ENCODE measurements at places on chromosomes 6 and 20.

GRCh38 chr20:62103508-62104233 lies 18.6 kb upstream of the LSM14B start:
- no peak for DNase-seq

GRCh38 chr6:141451181-141451510 lies 681.6 kb upstream of the GJE1 start:
- DNase-seq, result no peak

DNA sequence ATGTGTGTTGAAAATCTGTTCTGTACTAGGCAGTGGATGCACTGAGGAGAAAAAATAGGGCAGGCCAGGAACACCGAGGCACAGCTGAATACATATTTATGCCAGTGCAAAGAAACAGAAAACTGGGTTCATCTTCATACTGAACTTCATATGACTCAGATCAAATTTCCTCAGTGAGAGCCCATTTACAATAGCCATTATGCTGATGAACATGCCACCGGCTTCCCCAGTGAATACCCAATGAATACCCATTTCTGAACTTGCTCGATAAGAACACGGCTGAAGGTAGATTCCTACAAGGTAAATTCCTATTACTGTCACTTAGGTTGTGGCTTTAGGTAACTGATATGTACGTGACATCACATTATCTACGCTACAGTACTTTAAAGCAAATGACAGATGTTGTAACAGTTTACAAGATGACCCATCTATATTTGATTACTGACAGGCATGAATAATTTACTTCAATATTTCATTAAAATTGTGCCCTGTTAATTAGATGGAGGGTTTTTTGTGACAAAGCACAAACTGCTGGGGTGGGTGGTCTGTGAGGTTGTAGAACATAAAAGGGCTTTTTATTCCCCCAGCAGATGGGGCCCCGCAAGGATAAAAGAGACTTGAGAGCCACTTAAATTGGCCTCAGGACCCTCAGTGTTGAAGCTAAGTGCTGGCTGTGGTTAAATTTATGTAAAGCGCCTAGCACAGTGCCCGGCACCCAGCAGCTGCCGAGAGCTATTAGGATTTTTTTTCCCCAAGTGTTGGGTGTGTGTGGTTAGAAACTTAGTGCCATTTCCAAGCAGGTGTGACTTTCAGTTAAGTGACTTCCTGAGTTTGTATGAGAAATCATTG lies 264.5 kb downstream of the CD83 start:
- DNase-seq, result no peak

GRCh38 chr20:5480824-5481600 lies 164.3 kb upstream of the PROKR2 start:
- no peak for DNase-seq

DNA sequence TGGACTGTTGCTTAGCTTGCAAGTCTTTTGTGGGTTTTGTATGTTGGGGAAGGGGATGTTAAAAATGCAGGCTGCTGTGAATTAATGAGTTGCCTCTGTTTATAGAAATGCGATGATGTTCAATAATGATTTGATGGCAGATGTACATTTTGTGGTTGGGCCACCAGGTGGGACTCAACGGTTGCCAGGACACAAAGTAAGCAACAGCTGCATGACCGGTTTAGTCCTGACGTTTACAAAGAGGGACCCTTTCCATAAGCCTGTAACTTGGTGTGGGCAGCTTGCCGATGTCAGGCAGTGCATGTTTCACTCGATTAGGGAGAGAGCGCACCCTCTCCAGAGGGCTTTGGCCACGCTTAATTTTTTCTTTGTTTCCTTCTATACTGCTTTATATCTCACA lies 1.3 kb downstream of the BTBD3 start:
- DNase-seq, result no peak

DNA sequence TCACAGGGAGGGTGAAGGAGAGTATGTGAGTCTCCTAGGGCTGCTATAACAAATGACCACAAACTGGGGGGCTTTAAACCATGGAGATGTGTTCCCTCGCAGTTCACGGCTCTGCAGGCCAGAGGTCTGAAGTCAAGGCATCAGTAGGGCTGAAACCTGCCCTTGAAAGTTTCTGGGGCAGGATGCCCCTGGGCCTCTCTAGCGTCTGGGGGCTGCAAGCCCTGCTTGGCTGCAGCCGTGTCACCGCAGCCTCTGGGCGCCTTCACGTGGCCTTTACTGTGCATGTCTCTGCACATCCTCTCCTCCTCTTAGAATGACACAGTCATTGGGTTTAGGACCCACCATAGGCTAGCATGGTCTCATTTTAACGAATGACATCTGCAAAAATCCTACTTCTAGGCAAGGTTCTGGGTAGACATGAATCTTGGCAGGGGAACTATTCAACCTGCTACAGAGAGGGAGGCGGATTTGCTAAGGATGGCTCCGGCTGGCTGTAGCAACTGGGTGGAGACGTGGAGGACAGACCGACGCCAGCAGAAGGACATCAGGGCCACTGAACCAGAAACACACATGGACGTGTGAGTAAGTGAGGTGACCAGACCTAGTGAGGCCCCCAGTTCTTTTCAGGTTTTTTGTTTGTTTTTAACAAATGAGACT lies 58.6 kb downstream of the PHACTR3 start:
- no peak for DNase-seq

GRCh38 chr6:77440206-77440976 lies 22.9 kb downstream of the HTR1B start:
- no peak for DNase-seq

DNA sequence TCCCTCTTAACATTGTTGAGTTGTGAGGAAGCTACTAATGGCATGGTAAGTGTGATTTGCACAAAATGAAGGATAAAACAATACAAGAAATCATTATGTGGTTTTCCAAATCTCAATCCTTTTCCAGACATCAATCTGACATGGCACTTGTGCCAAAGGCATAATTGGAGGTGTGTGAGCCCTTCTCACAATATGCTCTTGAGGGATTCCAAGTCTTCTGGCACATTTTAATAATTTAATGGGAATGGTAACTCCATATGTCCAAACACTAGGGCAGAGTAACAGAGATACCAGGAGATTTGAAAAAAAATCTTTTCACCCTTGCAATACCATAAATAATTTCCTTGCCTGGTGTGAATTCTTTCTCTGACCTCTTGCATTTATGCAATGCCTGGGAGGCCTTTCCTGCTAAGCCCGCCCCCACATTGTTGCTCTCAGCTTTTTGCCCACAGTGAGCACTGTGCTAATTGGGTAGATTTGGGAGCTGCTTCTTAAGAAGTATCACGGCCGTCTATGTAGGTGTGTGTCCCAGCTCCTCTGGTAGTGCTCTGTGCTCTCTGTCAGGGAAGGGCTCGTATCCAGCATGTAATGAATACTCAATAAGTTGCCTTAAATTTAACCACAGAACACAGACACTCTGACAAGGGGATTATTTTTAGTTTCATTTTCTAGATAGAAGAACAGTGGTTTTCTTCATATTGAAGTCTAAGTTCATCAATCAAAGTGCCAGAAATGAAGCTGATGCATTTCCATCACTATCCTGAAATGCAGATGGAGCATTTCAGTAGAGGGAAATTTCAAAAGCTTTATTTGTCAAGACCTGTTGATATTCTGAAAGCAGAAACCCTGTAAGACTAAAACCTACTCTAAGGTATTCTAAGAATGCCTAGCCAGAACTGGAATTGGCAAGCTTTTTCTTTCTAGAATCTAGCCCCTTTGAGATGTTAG lies 54.4 kb upstream of the CEP85L start:
- DNase-seq, result no peak

DNA sequence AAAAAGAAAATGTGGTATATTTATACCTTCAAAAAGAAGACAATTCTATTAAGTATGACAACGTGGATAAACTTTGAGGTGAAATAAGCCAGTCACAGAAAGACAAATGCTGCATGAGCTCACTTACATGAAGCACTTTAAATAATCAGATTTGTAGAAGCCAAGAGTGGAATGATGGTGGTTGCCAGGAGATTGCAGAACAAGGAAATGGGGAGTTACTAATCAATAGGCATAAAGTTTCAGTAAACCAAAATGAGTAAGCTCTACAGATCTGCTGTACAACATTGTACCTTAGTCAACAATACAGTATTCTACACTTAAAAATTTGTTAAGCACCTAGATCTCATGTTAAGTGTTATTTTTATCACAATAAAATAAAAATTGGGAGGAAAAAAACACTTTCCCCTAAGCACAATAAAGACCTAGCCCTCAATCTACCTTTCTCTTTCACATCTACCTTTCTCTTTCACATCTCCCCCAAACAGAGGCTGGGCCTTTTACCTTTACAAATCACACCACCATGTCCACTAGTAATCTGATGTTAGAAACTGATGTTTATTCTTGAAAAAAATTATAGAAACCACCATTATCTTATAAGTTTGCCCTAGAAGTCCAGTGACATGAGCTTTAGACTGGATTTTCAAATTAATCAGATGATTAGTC lies 73.9 kb downstream of the PKIB start:
- no peak for DNase-seq

DNA sequence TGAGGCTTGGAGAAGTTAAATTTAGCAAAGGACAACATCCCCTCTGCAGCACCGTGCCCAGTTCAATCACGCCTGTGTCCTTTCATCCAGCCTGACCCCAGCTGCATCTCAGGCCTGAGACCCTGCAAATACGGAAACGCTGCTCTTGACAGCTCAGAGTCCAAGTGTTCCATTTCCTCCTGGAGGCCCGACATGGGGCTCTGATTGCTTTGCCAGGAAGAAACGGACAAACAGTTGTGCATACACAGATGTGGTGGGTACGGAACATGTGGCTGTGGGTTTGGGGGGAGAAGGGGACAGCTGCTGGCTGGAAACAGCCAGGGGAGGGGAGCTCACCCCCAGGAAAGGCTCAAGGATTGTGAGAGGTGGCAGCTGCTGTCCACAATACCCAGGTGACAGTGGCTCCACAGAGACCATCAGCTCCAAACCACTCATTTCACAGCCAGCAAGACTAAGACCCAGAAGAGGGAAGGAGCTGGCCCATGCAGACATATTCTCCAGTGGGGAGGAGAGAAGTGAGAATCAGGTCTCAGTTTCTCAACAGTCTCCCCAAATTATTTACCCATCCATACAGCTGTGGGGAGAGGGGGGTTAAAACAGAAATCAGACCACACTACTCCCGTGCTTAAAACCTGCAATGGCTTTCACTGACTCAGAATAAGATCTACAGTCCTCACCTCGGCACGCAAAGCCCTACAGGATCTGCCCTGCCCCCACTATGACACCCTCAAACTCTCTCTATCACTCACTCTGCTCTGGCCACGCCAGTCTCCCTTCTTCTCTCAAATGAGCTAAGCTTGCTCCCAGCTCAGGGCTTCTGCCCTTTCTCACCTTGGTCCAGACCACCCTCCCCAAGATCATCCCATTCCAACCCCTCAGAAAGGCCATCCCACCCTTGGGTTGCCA lies 89.1 kb downstream of the PREX1 start:
- no peak for DNase-seq

DNA sequence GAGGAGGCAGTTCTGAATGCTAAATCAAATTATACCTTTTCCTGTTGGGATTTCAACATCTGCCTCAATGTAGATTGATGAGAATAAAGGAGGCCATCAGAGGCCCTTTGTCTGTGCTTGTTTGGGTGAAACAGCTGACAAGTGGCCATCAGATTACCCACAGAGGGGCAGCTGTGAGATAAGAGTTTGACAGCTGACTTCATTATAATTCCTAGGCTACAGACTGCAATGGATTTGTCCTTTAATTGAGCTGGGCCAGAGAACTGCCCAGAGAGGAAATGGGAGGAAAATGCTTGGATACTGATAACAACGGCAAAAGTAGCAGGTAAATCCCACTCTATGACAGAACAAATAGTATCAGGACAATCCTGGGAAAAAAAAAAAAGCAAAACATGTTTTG lies 649.4 kb downstream of the HDGFL1 start:
- DNase-seq, result no peak

DNA sequence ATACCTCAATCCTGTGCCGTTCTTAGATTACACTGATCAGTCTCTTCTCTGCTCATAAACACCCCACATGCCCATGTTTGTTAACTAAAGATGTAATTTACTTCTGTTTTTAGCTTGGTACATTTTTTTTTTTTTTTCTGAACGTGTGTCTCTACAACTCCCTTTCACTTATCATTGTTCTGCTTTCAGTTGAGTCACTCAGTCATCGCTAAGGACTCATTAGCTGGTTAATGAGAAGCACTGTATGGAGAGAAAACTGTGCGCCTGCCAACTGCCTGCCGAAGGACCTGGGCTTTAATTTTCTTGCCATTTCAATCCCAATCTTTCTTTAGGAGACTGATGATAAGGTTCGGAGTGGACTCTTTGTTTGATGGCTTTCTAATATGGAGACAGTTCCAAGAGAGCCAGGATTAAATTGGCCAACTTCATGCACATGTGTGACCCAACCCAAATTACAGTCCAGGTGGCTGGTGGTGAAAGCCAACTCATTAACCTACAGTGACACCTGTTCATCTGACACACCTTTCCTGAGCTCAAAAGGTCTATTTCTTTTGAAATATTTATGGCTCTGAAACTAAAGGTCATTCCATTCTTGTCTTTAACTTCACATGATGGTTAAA lies 334.1 kb downstream of the BCKDHB start:
- no peak for DNase-seq

DNA sequence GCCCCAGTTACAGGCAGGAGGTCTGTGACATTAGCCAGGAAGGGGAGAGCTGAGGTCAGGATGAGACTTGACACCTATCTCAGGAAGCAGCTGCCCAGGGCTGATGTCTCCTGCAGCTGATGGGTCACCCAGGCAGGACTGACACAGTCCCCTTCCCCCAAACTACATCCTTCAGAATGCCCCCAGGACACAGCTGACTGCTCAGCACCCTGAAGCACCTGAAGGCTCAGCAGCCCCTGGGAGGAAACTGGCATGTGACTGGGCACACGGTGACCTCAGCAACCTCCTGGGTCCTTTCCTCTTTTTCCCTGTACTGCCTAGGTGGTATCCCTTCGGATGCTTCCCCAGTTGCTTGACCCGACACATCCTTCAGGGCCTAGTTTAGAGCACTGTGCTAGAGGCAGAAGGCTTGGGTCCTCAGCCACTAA lies 1.9 kb downstream of the SDC4 start:
- no peak for DNase-seq

DNA sequence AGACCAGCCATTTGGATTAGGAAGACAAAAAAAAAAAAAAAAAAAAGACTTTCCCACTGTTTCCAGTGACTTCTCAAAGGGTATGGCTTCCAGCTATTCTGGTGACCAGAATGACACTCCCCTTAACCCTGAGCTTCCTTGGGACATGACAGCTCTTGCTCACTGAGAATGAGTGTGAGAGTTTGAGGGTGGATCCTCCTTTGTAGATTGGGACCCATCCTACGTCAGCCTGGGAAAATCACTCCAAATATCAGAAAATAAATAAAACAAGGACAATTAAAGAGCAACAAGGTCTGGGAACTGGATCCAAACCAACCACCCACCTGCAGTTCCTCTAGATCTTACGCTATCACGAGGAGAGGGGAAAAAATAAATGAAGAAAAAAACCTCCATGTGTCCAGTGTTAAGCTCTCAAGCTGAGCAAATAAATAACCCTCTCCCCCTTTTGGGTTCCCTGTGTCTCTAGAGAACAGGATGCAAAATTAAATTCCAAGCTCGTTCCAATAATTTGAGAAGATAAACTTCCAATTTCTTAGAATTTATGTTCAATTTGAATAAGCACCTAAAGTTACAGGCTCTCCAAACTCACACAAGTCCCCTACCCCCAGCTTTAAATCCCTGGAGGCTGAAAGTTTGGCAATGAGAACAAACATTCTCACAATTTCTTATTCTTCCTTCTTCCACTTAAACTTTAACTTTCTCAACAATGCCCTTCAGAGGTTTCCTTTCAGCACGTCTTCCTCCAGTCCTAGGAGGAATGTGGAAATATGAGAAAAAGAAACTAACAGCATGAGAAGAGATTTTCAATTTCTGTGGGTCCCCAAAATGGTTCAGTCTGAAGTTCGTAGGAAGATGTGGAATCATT lies 170.2 kb downstream of the MTFR2 start:
- DNase-seq, result no peak

GRCh38 chr6:118968416-118968815 lies 33.5 kb upstream of the MCM9 start:
- DNase-seq, result no peak

Data from activated naive CD4-positive, alpha-beta T cell (primary cell).